Cardiac septum (tissue), 1 donor: ENCODE measurements at places on chromosomes 16 and 17.

DNA sequence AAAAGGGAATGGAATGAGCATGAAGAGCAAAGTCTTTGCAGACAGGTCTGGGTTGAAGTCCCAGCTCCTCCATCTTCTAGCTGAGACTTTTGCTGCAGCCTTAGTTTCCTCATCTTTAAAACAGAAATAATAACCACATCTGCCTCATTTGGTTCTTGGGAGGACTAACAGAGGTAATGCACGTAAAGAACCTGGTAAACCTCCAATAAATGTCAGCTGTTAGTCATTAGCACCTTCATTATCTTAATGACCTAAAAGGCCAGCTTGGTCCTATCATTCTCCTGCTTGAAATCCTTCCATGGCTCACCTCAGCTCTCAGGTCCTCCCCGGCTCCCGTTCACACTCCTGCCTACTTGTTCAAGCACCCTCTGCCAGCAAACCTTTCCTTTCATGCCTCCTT is 51.8 kb downstream of the SKAP1 start:
- no peak for DNase-seq

GRCh38 chr17:72095316-72095715 is 25.5 kb upstream of the SOX9 start:
- no peak for DNase-seq

DNA sequence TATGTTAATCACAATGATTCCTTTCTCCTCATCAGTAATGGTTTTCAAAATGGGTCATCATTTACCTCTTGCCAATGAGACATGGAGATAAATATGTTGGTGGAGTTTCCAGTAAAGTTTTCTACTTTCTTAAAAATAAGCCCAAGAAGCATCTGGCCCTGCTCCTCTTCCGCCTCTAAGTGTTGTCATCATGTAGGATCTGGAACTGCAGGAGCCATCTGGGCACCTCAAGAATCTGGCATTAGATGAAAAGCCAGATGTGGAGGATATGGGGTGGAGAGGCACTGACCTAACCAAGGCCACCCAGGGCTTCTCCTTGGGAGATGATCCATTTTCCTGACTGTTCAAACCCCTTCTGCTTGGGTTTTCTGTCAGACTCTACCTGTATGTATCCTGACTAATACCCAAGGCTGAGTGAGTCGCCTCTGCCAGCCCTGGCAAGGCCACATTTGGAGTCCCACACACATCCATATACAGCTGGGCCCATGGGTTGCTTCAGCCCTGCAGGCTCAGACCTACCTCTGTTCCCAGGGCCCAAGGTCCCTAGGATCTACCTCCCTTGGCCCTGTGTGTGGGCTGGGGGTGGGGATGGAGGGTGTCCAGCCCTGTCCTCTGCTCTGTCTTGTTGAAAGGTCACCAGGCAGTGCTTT is 24.6 kb downstream of the CCDC182 start:
- DNase-seq, result no peak

DNA sequence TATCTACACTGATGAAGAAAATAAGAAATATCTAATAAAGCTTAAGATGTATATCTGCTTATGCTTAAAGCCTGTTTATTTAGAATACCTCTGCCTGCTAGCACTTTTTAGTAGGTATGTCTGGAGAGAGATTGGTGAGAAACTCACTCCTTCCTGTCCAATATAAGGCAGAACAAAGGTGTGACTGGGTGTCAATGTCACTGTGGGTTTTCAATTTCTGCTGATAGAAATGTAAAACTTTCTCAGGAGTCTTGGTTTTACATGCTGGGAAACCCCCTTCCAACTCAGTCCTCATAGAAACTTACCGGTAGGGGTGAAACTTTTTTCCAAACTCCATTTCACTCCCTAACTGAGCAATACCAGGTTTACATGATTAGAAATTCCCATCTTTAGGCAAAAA is 17.8 kb upstream of the MPHOSPH6 start:
- no peak for DNase-seq

- DNase-seq, result no peak
Measured at GRCh38 chr16:9061358-9061813, 30.1 kb upstream of the HAPSTR1 start.

GRCh38 chr17:49670641-49671040 is 7.3 kb downstream of the SPOP start:
- DNase-seq, result no peak

- DNase-seq, result no peak
Measured at GRCh38 chr17:74467221-74467951, 952 bp downstream of the CD300A start.

- DNase-seq, result no peak
Measured at GRCh38 chr17:37743875-37744632, 805 bp downstream of the HNF1B start.

GRCh38 chr17:14042411-14042810 is 26.9 kb upstream of the COX10 start:
- no peak for DNase-seq

DNA sequence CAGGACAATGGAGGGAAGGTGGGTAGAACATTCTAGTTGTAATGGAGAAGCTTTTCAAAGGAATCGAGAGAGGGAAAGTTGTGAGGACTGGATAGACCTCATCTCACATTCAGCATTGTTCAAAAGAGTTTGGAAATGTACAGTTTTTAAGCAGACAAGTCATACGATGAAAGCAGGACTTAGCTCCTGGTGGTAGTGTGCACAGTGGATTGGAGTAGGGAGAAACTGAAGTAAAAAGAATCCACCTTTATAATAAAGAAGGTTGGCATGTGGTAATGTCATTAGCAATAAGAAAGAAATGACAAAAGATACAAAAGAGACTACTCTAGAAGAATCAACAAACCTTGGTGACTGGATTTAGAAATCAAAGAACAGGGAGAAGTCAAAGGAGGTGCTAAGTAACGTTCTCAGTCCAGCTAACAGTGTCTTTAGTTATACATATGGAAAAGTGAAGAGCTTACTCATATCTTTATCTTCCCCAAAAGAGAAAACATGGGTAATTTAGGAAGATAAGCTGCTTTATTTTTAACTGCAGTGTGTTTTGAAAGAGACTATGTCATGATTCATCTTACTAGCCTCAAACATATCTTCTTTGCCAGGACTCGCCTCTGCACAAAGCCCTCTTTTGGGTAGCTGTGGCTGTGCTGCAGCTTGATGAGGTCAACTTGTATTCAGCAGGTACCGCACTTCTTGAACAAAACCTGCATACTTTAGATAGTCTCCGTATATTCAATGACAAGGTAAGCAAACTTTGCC is 18.7 kb upstream of the EVI2A start:
- DNase-seq, result no peak

- DNase-seq, result no peak
Measured at GRCh38 chr16:87840271-87840978, 28.9 kb downstream of the SLC7A5 start.

DNA sequence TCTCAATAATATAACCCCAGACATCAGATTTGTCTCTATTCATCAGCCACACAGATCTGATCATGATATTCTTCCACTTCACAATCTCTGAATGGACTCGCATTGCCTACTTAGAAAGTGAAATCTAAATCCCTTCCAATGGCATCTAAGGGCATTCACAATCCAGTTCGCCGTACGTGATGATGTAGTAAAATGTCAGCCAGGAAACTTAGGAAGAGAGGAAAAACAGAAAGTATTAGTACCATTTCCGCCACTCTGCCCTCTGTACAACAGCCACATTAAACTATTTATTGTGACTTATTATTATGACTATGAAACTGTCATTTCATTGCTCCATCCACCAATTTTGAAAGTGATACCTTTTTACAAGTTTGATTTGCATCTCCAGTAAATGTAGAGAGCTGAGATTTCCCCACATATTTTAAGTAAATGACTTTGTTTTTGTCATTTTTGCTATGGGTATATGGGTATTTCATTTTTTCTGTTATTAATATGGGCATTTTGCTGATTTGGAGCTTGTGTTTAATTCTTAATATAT is 69.4 kb upstream of the SMIM36 start:
- no peak for DNase-seq

DNA sequence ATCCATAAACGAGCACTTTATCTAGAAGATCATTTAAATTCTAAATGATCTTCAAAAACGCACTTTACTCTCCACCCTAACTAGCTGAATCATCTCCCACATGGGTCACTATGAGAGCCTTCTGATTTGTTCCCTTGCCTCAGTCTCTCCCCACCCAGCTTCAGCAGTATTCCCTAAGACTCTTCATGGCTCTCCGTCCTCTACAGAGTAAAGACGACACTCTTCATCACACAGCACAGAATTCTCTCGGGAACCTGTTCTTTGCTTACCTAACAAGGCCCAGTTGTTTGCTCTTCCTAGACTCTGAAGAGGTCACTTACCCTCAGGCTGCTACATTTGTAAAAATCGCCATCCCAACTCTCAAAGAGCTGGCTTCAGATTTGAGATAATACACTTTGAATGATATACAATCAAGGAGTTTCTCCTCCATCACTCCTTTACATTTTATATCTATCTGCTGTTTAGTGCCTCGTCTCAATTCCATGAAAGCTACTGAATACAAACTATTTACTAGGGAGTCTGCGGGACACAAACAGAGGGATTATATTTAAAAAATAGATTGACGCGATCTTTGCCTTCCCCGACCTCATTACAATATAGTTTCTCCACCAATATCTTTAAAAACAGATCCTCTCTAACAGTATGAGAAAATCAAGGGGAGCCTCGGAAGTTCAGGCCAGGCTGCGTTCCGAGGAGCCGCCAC is 511 bp upstream of the LIG3 start:
- no peak for DNase-seq

DNA sequence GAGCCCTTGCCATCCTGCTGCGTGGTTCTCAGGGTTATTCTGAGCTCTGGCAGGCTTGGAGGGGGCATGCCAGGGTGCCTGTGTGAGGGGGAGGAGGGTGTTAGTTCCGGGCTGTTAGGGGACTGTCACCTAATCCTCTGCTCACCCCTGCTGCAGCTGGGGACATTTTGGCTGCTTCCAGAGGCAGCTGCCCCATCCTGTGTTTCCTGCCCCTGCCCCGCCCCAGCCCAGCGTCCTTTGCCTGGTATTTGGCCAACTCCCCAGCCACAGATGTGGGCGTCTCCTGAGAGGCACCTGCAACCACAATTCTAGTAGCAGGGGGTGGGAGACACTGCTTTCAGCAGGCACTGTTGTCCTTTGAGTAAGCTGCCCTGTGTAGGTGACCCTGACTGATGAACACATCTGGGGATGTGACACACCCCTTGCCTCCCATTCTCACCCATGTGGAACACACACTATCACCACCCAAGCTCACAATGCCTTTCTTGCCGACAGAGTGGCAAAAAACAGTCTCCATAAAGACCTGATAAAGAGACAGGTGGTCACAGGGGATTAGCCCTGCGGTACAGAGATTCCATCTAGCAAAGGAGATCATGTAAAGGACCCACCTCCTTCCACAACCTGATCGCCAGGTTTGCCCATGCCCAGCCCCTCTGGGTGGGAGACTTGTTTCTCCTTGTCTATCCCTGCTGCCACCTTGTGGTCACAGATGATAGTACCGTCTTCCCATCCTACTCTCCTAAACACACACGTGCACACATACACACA is at the start of gene CHRNE:
TSS of gene CHRNE (minus strand) at position 48 of the 768 bp plus-strand sequence. CDS start at position 13, 35 bp downstream.
- no peak for DNase-seq

- DNase-seq, result no peak
Measured at GRCh38 chr16:31329671-31330552, 25.1 kb upstream of the ITGAX start.

- DNase-seq, result no peak
Measured at GRCh38 chr17:31079731-31080130, 15.0 kb upstream of the NF1 start.

DNA sequence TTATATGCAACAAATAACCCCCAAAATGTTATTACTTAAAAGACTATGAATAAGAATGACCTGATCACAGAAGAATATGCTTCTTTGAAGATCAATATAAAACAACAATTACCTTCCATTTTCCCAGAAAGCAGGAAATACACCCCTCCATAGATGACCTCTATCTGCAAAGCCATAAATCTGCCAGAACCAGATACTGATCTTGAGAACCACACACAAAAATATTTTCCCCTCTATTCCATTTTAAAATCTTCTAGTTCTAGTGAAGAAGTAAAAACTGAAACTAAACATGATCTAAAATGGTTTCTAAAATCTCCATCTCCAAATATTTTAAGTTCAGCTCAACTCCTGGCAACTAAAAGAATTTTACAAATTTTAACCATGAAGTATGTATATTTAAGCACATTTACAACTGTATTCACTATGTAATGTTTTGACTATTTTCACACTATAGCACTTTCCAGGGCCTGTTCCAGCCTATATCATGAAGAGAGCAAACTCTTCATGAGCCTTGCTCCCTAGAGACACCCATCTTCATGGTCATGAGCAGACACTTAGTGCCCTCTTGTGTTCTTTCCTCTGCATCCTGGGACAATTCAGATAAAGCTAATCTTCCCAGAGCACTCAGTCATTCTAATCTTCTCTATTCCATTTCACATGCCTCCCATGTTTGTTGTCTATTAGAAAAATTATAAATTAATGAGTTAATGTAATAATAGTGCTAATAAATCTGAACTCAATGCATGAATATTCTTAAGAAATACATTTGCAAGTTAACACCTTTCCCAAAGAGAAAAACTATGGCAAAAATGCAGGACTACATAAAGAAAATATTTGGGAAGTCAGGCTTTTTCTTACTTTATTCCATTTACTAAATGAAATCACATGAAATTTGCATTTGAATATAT is 87.0 kb downstream of the HELZ start:
- no peak for DNase-seq

DNA sequence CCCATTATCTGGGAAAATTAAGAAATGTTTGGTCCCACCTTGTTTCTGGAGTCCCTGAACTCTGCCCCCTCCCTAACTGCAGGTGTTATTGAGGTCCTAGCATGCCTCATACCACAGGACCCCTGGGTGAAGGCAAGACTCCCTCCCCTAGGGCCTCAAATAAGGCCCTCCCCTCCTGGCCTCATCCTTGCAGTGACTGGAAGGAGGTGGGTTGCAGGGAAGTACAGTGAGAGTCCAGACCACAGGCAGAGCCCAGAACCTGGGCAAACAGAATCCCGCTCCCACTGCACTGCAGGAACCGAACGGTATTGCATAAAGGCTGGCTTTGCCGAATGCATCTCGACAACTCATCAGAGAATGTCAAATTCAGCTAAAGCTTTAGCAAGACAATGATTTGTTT is 126.6 kb downstream of the ASIC2 start:
- no peak for DNase-seq

GRCh38 chr16:68274441-68274840 is 10.1 kb downstream of the SLC7A6 start:
- no peak for DNase-seq

- DNase-seq, result no peak
Measured at GRCh38 chr16:4200000-4200780, 41.7 kb downstream of the SRL start.

DNA sequence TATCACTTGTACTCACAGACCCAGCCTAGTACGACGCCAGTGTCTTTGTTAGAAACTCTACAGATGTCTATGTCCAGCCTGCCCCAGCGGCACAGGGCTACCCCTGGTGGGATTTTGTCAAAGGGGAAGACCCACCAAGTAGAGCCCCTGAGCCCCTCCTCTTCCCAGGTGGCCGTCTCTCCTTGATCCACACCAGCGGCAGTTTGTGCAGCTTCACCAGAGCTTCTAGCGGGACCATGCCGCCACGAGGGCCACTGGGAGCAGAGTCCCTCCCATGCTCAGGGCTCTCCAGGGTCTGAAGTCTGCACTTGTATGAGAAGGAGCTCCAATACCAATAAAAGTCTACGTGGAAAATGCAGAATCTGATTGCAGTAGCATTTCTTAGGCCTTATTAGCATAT is 157.1 kb downstream of the RPTOR start:
- DNase-seq, result no peak
